ENCODE measurements at places on chromosomes 11 and 22. TPM values are rescaled to one million over a fixed set of nuclear protein-coding genes. Genes with fewer than 3 reads are reported as not detected.

- DNase-seq, result no peak
These were observed 1398.8 kb downstream of the TBC1D22A start for GRCh38 chr22:48161298-48161697.

DNA sequence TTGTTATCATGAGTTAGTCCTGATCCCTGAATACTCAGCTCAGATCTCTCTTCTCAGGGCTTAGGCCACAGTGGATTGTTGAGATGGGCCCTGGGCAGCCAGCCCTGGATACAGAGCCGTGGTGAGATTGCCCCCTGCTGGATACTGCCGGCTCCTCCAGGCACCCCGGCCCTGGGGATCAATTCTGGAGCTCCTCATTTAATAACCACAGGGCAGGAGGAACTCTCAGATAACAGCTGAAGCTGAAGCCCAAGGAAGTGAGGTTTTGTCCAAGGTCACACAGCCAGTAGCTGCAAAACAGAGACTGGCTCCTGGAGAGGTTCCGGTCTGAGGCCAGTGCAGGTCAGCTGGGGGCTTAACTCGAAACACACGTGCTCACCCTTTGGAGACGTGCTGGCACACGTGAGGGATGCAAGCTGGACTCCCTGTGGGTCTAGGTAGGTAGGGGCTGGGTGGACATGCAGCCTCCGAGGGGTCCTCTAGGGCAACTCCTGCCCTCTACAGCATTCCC, 16.0 kb downstream of the USH1C start:
- DNase-seq, result peak; percentile 64

The SLC43A3 gene
- total RNA-seq, result 39.5 TPM

GRCh38 chr11:95767498-95767897, 22.1 kb downstream of the FAM76B start:
- DNase-seq, result no peak

The CCDC86 gene
- 13.0 TPM for total RNA-seq
